ENCODE measurements at places on chromosomes 6 and 20.
A peak's percentile ranks its signal among the peaks of the same experiment; 100 is the strongest.

DNA sequence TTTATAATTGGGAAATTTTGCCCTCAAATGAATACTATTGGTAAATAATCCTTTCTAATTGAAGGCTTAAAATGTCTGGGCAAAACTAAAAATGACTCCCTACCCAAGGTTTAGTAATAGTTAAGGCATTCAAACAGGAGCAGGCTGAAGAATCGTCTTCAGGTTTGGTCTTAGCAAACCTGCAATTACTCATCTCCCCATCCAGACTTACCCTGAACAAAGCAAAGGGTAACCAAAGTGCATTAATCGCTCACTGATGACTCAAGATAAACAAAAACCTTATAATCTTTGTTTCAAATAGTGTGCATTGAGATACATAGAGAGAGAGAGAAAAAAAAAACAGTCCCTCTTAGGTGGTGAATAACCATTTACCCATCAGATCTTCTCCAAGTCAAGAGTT lies 225.5 kb downstream of the BMP2 start:
- no peak overlapping the region for H3K27ac ChIP-seq
- H3K4me3 ChIP-seq = no peak overlapping the region
- no peaks in the 10 kb centered on the region for H3K27me3 ChIP-seq
- H3K36me3 ChIP-seq = no peaks in the 10 kb centered on the region
- H3K4me1 ChIP-seq = no peaks in the 10 kb centered on the region

- DNase-seq = no peak
- H3K36me3 ChIP-seq = peaks cover 29% of the 10 kb centered on the region
- no peaks in the 10 kb centered on the region for H3K27me3 ChIP-seq
- H3K4me1 ChIP-seq = peaks cover 33% of the 10 kb centered on the region
- peak overlapping the region; percentile 66 for H3K27ac ChIP-seq
Observed at GRCh38 chr6:32983964-32984621, 15.7 kb downstream of the BRD2 start.

DNA sequence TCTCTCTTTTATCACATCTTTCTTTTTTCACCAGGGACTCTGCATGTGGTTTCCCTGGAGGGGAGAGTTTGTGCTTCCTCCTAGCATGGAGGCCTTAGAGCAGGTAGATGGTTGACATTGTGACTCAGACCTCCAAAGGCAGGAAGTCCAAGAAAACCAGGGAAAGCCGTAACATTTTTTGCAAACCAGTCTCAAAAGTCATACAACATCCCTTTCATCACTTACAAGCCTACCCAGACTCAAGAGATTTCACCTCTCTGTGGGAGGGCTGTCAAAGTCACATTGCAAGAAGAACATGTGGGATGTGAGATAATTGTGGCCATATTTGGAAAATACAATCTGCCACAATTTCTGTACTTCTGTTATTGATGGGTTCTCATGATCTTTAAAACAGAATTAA lies 46.2 kb downstream of the SNRNP48 start:
- no peak overlapping the region for H3K27ac ChIP-seq
- H3K27me3 ChIP-seq = peaks cover 1% of the 10 kb centered on the region
- H3K36me3 ChIP-seq = no peaks in the 10 kb centered on the region

GRCh38 chr6:96499781-96500180 lies 21.8 kb upstream of the UFL1 start:
- no peaks in the 10 kb centered on the region for H3K27me3 ChIP-seq
- peaks cover 9% of the 10 kb centered on the region for H3K36me3 ChIP-seq
- no peak overlapping the region for H3K4me3 ChIP-seq
- H3K4me1 ChIP-seq = peaks cover 29% of the 10 kb centered on the region

DNA sequence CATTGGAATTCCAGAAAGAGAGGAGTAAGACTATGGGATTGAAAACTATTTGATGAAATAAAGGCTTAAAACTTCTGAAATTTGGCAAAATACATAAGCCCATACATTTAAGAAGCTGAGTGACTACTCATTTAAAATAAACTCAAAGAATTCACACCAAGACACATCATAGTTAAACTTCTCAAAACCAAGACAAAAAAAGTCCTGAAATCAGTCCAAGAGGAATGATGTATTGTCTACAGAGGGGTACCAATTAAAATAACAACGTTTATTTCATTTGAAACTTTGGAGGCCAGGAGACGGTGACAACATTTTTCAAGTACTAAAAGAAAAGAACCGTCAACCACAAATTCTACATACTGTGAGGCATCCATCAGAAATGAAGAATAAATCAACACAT lies 841.4 kb upstream of the MAP3K7 start:
- no peaks in the 10 kb centered on the region for H3K27me3 ChIP-seq
- no peaks in the 10 kb centered on the region for H3K4me1 ChIP-seq
- DNase-seq = no peak
- no peaks in the 10 kb centered on the region for H3K36me3 ChIP-seq
- no peak overlapping the region for H3K27ac ChIP-seq
- H3K4me3 ChIP-seq = no peak overlapping the region

DNA sequence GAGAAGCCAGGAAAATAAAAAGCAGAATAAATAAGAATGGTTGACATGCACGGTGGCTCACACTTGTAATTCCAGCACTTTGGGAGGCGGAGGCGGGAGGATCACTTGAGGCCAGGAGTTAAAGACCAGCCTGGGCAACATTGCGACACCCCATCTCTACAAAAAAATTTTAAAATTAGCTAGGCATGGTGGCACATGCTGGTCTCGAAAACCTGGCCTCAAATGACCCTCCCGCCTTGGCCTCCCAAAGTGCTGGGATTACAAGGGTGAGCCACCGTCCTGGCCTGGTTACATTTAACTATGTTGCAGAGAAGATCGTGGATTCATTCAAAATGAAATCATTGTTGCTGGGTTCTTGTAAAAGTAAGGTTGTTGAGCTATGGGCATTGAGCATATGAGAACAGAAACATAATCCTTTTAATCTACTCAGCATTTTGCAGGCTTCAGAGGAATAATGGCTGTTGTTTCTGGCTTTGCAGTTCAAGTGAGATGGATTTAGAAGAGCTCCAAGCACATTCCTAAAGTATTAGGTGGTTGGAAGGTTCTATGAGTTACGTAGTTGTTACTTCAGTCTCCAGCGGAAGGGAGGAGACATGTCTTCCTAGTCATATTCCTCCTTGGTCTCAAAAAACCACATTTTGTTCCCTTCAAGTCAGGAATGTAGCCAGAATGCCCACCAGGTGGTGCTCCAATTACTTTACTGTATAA lies 45.6 kb upstream of the RAB23 start:
- H3K27me3 ChIP-seq = peaks cover 16% of the 10 kb centered on the region
- no peak overlapping the region for H3K4me3 ChIP-seq
- H3K27ac ChIP-seq = no peak overlapping the region
- peaks cover 30% of the 10 kb centered on the region for H3K4me1 ChIP-seq

DNA sequence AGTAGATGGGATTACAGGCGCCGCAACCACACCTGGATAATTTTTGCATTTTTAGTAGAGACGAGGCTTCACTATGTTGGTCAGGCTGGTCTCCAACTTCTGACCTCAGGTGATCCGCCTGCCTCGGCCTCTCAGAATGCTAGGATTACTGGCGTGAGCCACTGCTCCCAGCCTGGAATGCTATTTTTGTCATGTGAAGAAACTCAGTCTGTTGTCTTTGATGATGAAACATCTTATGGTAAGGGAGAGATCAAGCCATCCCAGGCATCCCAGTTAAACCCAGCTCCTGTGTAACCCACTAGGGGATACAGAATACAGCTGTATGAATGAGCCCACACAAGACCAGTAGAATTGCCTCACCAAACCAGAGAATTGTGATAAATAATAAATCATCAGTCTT lies 83.6 kb upstream of the RBM24 start:
- H3K36me3 ChIP-seq = no peaks in the 10 kb centered on the region
- H3K4me1 ChIP-seq = no peaks in the 10 kb centered on the region
- no peak for DNase-seq
- no peak overlapping the region for H3K4me3 ChIP-seq

- no peak for DNase-seq
- no peak overlapping the region for H3K4me3 ChIP-seq
- no peak overlapping the region for H3K27ac ChIP-seq
- no peaks in the 10 kb centered on the region for H3K4me1 ChIP-seq
Observed at GRCh38 chr6:39623750-39624149, 101.5 kb downstream of the KIF6 start.

GRCh38 chr6:71982389-71982788 lies 96.0 kb downstream of the RIMS1 start:
- no peak overlapping the region for H3K4me3 ChIP-seq
- no peaks in the 10 kb centered on the region for H3K36me3 ChIP-seq
- H3K27ac ChIP-seq = no peak overlapping the region
- H3K27me3 ChIP-seq = no peaks in the 10 kb centered on the region

DNA sequence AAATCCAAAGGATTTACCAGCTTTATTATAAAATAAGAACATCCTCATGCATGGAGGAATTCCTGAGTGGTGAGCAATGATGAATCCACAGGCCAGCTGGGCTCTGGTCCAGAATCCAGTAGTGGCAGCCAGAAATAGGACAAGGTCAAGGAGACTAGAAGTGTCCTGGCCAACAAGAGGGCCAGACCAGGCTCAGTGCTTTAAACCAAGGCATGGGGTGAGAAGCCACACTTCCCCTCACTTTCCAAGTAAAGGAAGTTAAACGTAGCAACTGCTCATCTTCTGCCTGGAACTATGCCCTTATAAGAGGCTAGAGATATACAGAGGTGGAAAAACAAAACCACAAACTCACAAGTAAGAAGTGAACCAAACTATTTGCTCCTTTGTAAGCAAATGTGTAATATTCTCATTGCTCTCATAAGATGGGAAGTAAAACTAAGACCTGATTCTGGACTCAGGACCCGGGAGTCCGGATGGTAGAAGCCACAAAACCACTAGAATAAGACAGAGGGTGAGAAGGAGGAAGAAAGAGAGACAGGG lies 253.2 kb downstream of the UST start:
- H3K27ac ChIP-seq = no peak overlapping the region
- H3K4me1 ChIP-seq = peaks cover 12% of the 10 kb centered on the region
- no peak overlapping the region for H3K4me3 ChIP-seq
- DNase-seq = no peak
- H3K27me3 ChIP-seq = peaks cover 4% of the 10 kb centered on the region
- H3K36me3 ChIP-seq = peaks cover 14% of the 10 kb centered on the region

- H3K27ac ChIP-seq = no peak overlapping the region
- peaks cover 14% of the 10 kb centered on the region for H3K27me3 ChIP-seq
- no peak for DNase-seq
- no peaks in the 10 kb centered on the region for H3K36me3 ChIP-seq
- peaks cover 11% of the 10 kb centered on the region for H3K4me1 ChIP-seq
- H3K4me3 ChIP-seq = no peak overlapping the region
Observed at GRCh38 chr6:32475392-32476206, 35.9 kb downstream of the HLA-DRA start.

DNA sequence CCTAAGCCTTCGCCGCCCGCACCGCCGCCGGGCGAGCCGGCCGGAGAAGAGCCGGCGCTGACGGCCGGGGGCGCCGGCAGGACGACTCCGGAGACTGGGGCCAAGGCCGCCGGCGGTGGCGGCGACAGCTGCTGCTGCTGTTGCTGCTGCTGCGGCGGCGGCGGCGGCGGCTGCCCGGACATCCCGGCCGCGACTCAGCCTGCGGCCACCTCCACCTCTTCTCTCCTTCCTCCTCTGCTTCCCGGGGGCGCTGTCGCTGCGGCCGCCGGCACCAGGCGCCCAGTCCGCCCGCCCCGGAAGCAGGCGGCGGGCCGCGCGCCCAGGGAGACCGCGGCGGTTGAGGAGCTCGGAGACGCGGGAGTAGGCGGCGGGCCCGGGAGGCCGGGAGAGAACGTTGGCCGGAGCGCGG lies 307 bp downstream of the RANBP9 start:
- H3K27ac ChIP-seq = no peak overlapping the region
- no peak for DNase-seq
- H3K4me1 ChIP-seq = peaks cover 60% of the 10 kb centered on the region
- H3K4me3 ChIP-seq = peak overlapping the region; percentile 24
- peaks cover 8% of the 10 kb centered on the region for H3K36me3 ChIP-seq

GRCh38 chr6:146041282-146041681 lies 12.4 kb downstream of the GRM1 start:
- H3K27ac ChIP-seq = no peak overlapping the region
- H3K4me1 ChIP-seq = no peaks in the 10 kb centered on the region

GRCh38 chr6:154650351-154650750 lies 82.9 kb upstream of the SCAF8 start:
- no peak for DNase-seq
- H3K27me3 ChIP-seq = peaks cover 5% of the 10 kb centered on the region
- no peaks in the 10 kb centered on the region for H3K36me3 ChIP-seq
- no peak overlapping the region for H3K4me3 ChIP-seq
- no peak overlapping the region for H3K27ac ChIP-seq

- no peak overlapping the region for H3K27ac ChIP-seq
- no peak for DNase-seq
- H3K36me3 ChIP-seq = no peaks in the 10 kb centered on the region
- H3K4me1 ChIP-seq = no peaks in the 10 kb centered on the region
- H3K4me3 ChIP-seq = no peak overlapping the region
Observed at GRCh38 chr6:95280686-95281273, 296.6 kb upstream of the MANEA start.

- no peak overlapping the region for H3K27ac ChIP-seq
- H3K4me1 ChIP-seq = no peaks in the 10 kb centered on the region
- no peak for DNase-seq
- no peak overlapping the region for H3K4me3 ChIP-seq
Observed at GRCh38 chr6:148364056-148364824, 21.6 kb downstream of the SASH1 start.

GRCh38 chr6:168088161-168089053 lies 9.4 kb upstream of the FRMD1 start:
- no peaks in the 10 kb centered on the region for H3K36me3 ChIP-seq
- DNase-seq = no peak
- no peaks in the 10 kb centered on the region for H3K27me3 ChIP-seq
- H3K27ac ChIP-seq = no peak overlapping the region

GRCh38 chr6:47061309-47062300 lies 19.5 kb upstream of the ADGRF1 start:
- no peak overlapping the region for H3K4me3 ChIP-seq
- no peaks in the 10 kb centered on the region for H3K4me1 ChIP-seq
- no peak overlapping the region for H3K27ac ChIP-seq
- no peaks in the 10 kb centered on the region for H3K27me3 ChIP-seq
- no peaks in the 10 kb centered on the region for H3K36me3 ChIP-seq

- no peak overlapping the region for H3K27ac ChIP-seq
- H3K27me3 ChIP-seq = peaks cover 21% of the 10 kb centered on the region
- no peaks in the 10 kb centered on the region for H3K36me3 ChIP-seq
- H3K4me3 ChIP-seq = no peak overlapping the region
- DNase-seq = no peak
Observed at GRCh38 chr20:5882166-5882565, 68.2 kb downstream of the TRMT6 start.

- DNase-seq = no peak
- H3K27me3 ChIP-seq = peaks cover 23% of the 10 kb centered on the region
- no peak overlapping the region for H3K27ac ChIP-seq
- H3K4me1 ChIP-seq = no peaks in the 10 kb centered on the region
- H3K4me3 ChIP-seq = no peak overlapping the region
- H3K36me3 ChIP-seq = no peaks in the 10 kb centered on the region
Observed at GRCh38 chr6:84758486-84758885, 5.9 kb downstream of the TBX18 start.

DNA sequence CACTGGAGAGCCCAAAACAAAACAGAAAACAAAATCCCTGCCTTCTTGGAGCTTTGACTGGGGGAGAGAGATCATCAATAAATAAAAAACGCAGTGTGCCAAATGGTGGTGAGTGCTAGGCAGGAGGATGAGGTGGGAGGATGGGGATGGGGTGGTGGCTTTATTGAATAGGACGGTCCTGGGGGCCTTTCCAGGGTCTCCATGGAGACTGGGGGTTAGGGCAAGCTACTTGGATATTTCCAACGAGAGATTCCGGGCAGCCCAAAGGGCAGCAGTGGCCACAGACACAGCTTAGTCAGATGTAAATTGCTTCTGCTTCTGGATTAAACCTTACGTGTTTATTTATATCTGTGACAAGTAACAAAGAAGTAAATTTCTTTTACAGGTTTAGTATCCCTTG lies 700.1 kb downstream of the QKI start:
- H3K27ac ChIP-seq = no peak overlapping the region
- H3K36me3 ChIP-seq = no peaks in the 10 kb centered on the region
- H3K4me3 ChIP-seq = no peak overlapping the region
- peaks cover 12% of the 10 kb centered on the region for H3K27me3 ChIP-seq

Measured in activated naive CD8-positive, alpha-beta T cell treated with anti-CD3 and anti-CD28 coated beads, Interleukin-2, amount 50 U/mL, for 24 hours (primary cell).